Spinal cord (tissue), 10 donors: ENCODE measurements at places on chromosomes 3 and 15.

GRCh38 chr3:179150610-179151009, 2.5 kb downstream of the PIK3CA start:
- DNase-seq, result no peak

GRCh38 chr3:8020047-8020841, 481.4 kb upstream of the LMCD1 start:
- no peak for DNase-seq

GRCh38 chr3:43619588-43619987, 2.2 kb downstream of the ANO10 start:
- no peak for DNase-seq

DNA sequence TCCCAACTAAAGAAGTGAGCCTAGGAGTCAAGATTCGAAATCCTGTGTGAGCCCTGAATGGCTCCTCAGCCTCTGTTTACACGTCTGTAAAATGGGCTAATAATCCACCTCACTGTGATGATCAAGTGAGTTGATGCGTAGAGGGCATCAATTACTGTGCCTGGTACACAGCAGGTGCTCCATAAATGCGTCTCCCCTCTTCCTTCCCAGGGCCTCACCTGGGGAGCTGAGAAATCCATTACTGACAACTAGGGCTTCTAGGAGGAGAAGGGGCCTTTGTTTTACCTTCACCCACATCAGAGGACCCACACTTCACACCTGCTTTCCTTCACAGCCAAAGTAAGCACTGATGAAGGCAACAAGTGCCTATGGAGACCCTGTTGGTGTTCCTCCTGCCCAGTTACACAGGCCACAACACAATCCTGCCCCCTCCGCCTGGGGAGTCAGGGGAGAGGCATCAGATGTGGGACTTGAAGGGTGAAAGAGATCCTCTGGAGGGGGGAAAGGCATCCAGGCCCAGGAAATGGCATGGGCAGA, 1.4 kb downstream of the CIB2 start:
- no peak for DNase-seq

DNA sequence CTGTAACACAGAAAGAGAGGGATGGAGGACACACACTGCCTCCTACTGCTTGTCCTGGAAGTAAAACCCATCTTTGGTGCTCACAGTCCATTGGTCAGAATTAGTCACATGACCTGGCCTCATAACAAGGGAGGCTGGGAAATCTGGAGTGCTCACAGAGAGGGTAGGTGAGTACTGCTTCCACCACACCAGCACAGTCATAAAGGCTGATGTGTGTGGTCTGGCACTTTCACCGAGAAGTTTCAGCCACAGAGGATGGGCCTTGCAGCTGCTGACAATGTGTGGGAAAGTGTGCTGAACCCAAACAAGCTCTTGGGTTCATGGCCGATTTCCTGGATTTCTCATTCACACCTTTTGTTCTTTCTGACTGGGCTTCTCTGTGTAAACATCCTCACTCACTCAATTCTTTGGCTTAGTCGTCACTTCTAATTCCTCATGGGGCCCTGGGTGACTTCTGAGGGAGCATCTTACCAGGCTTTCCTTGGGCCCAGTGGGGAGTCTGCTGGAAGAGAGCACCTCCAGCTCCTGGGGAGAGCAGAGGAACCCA, 100.7 kb downstream of the ASB7 start:
- no peak for DNase-seq

- no peak for DNase-seq
Observed at GRCh38 chr3:143503325-143503885, 344.9 kb downstream of the SLC9A9 start.

DNA sequence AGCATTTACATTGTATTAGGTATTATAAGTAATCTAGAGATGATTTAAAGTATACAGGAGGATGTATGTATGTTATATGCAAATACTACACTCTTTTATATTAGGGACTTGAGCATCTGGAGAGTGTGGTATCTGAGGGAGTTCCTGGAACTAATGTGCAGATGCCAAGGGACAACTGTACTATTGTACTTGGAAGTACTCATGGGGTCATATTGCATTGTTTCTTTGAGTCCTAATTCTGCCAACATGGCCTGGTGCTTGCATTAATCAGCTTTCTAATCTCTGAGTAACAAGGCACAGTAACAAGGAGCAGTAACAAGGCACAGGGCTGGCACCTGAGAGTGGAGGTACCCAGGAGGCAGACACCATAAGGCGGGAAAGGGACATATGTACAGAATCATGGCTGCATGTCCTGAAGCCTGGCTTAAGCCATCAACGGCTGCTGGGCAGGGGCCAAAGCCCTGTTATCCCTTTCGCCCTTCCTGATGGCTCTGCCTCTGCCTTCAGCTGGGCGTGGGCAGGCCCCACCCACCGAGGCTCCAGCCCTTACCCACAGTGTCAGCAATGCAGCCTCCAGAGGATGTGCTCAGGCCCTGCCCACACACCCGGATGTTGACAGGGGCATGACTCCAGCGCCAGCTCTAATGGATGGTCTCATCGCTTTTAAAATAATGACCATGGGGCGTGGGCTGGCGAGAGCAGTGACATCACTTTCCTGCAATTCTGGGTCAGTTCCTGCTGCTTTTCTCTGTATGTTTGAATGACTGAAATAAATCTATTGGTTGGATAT, 22.9 kb downstream of the CEMIP start:
- no peak for DNase-seq

DNA sequence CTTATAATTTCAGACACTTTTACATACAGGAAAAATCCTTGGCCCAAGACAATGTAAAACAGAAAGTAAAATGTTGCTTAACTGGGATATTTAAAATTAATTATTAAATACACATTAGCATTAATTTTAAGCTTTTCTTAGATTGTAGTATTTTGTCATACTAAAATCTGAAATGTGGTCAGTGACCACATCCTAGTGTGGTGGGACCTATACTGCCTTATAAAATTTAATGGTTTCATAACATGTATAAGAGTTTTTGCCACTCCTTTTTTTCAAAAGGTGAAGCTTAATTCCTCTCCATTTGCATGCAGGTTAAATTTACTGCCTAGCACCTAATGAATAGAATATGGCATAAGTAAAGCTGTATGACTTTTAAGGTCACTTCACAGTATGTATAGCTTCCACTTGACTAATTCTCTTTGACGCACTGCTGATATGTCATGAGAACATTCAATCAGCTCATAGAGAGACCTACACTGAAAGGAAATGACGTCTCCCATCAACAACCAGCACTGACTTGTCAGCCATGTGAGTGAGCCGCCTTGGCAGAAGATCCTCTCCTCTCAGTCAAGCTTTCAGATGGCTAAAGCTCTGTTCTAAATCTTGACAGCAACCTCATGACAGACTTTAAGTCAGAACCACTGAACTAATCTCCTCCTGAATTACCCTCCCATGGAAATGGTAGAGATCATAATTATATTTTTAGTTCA, 847.8 kb downstream of the SI start:
- DNase-seq, result no peak

- no peak for DNase-seq
Observed at GRCh38 chr3:60250810-60251209, 1000.4 kb downstream of the FHIT start.

- no peak for DNase-seq
Observed at GRCh38 chr3:3577823-3578222, 221.4 kb upstream of the LRRN1 start.

DNA sequence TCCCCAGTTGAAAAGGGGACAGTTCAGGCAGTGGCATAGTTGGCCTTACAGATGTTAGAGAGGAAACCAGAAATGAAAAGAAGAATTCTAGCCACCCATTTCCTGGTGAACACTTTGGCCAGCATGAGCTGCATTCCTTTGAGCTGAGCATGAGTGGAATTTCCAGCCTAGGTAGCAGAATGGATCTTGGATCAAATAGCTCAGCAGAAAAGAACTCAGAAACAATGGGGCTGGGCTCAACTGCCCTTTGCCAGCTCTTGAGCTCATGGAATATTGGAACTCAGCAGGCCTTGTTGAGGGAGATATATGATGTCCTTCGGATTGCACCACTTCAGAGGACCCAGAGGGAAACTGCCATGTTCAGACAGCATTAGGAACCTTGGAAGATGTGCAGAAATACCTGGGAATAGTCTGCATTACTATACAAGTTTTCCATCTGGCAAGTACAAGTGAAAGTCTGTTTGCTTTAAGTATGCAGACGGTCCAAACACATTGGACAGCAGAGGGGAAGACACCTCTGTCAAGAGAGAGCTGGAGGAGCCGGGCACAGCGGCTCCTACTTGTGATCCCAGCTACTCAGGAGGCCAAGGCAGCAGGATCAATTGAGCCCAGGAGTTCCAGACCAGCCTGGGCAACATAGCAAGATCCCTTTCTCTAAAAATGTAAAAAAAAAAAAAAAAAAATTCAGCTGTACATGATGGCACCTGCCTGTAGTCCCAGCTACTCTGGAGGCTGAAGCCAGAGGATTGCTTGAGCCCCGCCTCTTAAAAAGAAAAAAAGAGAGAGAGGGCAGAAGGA, 3.1 kb upstream of the CDV3 start:
- no peak for DNase-seq

DNA sequence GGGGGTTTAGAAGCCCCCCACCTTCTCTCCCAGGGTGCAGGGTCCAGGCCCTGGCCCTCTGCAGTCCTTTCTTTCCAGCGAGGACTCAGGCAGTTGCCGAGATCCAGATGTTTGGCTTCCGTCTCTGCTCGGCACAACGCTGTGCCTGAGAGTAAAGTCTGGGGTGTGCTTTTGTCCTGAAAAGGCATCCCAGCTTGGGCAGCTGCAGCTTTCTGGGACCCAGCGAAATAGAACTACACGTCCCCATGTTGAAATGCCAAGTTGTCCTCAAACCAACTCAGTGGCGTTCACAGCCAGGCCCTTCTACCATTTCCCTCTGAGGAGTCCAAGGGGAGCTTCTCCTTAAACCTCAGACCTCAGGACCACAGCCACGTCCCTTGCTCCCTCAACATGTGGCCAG, 23.1 kb downstream of the FGD5 start:
- no peak for DNase-seq

DNA sequence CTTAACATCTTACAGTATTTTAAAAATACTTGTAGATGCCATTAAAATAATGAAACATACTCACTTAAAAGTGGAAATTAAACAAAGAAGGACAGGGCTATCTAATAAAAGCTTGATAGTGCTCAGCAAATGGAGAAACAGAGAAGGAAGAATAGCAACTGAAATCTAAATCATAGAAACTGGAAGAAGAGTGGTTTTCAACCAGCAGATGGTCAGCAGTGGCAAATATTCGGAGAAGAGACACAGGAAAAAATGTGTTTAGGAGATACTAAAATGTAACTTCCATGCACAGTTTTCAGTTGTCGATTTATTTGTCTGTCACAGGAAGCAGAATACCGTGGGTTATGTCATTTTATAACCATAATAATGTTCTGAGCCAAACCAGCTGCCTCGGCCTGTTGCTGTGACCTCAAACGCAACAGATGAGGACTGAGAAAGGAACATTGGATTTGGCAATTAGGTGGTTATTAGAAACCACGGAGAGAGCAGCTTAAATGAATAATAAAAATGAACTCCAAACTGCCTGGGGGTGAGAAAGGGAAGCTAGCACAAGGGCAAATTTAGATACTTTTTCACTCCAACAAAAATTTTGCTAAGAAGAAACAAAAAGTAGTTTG, 246.6 kb upstream of the KCNMB2 start:
- no peak for DNase-seq

DNA sequence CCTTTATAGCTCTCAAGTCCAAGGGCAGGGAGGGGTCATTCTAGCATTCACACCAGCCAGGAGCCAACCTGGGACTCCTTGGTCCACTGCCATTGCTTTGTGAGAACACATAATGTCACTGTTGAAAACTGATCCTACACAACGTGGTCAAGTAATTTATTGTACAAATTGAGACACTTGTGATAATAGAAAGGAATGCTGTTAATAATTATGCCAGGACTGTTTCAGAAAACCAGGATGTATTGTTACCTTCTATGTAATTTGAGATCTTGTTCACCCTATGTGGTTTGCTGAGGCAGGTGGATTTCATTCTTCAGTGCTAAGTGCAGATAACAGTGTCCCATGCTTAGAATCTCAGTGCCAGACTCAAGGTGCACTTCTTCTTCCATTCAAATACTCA, 33.3 kb downstream of the TMCO5A start:
- no peak for DNase-seq

DNA sequence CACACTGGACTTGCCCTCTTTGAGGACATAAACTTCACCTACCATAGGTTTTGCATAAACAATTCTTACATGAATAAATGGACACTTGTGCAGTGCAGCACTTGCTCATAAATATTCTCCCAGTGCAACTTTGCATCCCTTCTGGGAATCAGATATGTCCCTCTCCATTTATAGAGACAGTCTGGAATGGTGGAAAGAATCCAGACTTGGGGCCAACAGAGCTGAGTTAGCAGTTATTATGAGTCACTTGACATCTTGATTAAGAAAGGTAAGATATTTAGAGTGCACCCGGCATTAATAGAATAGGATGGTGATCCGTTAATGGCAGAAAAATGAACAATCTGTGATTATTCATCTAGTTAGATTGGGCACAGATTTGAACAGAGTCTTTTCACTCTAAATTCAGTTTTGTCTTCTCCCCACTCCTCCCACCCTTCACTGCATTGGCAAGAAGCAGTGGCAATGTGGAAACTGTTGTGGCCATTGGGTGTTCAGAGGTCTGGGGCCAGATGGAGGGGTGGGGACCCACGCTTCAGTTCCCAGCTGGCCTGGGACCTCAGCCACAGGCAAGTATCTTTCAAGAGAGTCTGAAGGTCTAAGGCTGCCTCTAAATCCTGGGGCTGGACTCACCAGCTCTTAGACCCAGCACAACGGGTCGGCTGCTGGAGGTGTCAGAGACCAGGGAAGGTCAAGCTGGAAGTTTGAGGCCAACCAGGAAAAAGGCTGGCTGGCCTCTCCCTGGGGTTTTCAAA, 58.9 kb upstream of the KY start:
- DNase-seq, result no peak

DNA sequence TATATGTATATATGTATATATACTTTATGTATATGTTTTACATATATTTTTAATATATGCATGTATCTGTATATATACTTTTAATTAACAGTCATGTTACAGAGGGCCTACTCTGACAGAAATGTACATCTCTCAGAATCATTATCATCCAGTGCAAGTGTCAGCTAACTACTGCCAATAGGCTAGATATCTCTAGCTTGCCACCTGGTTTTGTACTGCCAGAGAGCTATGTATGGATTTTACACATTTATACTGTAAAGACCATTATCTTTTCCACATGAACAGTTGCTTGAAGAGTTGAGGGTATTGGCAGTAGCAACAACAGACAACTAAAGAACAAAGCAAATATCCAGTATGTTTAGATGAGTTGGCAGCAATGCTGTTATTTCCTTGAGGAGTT, 99.7 kb upstream of the VGLL3 start:
- no peak for DNase-seq

GRCh38 chr3:12131351-12132090, 27.2 kb downstream of the TIMP4 start:
- no peak for DNase-seq

DNA sequence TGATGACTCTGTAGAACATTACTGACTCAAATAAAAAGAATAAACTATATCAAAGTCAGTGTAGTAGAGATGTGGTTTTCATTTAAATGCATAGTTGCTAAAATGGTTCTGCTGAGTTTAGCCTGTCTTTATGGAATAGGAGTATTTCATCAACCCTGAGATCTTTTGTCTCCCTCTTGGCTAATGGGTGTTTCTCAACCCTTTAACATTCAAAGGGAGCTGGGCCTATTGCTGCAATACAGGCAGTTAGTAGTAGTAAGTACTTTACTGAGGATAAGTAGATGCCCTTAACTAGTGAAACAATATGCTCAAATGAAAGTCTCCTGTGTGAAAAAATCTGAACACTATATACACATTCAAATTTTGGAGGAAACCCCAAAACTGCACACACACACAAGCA, 184.7 kb upstream of the TTC14 start:
- no peak for DNase-seq
